Right ventricle myocardium inferior (tissue), 1 donor: ENCODE measurements at places on chromosomes 1 and 21.

GRCh38 chr1:150576367-150576711 lies 3.1 kb downstream of the MCL1 start:
- DNase-seq = no peak

DNA sequence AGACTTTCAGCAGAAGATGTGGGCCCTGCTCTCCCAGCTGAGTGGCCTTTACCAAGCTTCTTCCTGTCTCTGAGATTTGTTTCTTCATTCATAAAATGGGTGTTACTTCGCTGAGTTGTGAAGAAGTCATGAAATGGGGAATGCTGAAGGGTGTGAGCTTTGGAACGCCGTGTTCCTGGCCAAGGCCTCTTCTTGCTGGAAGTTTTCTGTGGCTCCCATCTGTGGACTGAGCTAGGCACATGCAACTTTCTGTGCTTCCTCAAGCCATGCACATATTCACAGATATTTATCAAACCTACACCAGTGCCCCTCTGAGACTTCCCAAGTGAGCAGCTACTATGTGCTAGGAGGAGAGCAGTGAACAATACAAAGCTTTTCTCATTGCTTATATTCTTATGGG lies 106.3 kb upstream of the JUN start:
- DNase-seq = no peak

DNA sequence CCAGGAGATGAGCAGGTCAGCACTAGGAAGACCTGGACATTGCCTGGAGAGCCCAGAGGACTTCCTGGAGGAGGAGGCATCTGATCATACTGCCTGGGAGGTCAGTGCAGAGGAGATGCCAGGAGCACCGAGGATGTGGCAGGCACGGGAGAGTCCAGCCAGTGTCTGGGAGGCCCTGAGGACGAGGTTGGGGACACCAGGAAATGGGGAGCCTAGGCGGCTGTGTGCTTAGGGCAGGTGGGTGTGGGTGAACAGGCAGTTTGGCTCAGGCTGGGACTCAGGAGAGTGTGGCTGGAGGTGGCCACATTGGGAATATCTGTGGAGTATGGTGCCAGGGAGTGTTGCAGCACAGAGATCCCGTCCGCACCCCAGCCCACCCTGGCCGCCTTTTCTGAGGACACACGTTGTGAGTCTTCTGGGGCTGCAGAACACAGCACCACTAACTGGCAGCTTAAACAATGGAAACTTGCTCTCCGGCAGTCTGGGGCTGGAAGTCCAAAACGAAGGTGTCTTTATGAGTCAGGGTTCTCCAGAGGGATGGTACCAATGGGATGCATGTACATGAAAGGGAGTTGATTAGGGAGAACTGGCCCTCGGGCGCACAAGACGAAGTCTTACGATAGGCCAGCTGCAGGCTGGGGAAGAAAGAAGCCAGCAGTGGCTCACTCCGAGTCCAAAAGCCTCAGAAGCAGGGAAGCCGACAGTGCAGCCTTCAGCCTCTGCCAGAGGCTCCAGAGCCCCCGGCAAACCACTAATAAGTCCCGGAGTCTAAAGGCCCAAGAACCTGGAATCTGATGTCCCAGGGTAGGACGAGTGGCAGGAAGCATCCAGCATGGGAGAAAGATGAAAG lies 58.0 kb downstream of the FAAP20 start:
- peak; percentile 46 for DNase-seq

GRCh38 chr1:158932171-158932570 lies 819 bp downstream of the PYHIN1 start:
- DNase-seq = no peak

- DNase-seq = no peak
Observed at GRCh38 chr1:225509376-225509707, 81.5 kb upstream of the LBR start.

DNA sequence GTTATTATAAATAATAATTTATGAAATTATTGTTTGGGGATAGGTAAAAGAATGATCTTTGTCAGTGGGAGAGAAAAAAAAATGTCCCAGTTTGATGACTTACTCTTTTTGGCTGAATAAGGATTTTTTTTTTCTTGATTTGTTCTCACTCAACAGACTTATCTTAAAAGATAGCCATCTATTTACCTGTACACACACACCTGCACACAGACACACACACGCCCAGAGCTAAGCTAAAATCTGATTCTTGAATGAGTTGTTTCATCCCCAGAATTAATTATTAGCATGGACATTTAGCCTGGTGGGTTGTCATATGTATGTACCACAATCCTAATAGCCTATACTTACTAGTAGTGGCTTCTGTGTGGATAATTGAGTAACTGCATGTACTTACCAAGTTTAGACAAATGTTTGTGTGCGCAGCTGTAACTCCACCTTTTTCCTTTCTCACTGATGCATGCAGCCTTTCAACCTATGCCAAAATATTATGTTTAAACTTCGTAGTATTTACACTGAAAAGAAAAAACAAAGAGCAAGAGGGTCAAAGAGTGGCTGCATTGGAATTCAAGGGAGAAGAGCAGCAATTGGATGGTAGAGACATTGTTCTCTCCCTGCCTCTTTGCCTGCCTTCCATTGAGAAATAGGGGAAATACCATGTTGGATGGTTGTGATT lies 174.3 kb downstream of the ADGRL2 start:
- DNase-seq = no peak
